ENCODE measurements at places on chromosomes 6 and 20.

DNA sequence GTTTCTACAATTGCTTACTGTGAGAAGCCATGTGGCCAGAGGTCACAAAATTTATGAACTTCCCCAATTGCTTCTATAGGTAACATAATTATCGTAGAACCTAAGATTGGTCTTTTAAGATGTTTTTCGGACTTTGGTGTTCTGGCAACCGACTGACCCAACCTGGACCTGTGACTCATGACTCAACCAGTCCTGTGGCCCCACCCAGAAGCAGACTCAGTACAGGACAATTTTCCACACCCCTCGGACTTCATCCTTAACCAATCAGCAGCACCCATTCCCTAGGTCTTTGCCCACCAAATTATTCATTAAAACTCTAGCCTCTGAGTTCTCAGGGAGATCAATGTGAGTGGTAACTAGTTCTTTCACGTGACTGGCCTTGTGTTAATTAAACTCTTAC, 26.4 kb upstream of the AKAP12 start:
- no peak for DNase-seq

- DNase-seq: no peak
Measured at GRCh38 chr6:154783229-154783628, 50.0 kb downstream of the SCAF8 start.

GRCh38 chr6:112486454-112486853, 139.3 kb downstream of the RFPL4B start:
- DNase-seq: no peak

DNA sequence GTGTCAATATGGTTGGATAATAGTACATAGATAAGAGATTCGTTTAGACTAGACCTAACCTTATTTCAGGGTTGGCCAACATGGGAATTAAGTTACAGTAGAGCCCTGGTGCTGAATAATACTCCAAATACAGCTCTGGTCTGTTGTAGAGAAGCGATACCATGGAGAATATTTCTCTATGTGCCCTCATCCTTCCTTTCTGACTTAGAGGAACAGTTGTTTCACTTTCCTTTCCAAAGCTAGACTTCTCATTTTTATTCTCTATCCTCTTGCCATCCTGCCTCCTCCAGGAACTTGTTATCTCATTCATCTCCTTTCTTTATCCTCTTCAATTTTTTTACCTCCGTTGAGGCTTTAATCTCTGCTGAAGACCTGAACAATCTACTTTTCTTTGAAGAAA, 68.9 kb downstream of the EDN1 start:
- DNase-seq: no peak

GRCh38 chr6:168128631-168129291, 49.7 kb upstream of the FRMD1 start:
- DNase-seq: no peak

- DNase-seq: no peak
Measured at GRCh38 chr20:6122111-6122872, 538 bp downstream of the FERMT1 start.

- DNase-seq: no peak
Measured at GRCh38 chr20:24166123-24166381, 177.5 kb upstream of the GGTLC1 start.

DNA sequence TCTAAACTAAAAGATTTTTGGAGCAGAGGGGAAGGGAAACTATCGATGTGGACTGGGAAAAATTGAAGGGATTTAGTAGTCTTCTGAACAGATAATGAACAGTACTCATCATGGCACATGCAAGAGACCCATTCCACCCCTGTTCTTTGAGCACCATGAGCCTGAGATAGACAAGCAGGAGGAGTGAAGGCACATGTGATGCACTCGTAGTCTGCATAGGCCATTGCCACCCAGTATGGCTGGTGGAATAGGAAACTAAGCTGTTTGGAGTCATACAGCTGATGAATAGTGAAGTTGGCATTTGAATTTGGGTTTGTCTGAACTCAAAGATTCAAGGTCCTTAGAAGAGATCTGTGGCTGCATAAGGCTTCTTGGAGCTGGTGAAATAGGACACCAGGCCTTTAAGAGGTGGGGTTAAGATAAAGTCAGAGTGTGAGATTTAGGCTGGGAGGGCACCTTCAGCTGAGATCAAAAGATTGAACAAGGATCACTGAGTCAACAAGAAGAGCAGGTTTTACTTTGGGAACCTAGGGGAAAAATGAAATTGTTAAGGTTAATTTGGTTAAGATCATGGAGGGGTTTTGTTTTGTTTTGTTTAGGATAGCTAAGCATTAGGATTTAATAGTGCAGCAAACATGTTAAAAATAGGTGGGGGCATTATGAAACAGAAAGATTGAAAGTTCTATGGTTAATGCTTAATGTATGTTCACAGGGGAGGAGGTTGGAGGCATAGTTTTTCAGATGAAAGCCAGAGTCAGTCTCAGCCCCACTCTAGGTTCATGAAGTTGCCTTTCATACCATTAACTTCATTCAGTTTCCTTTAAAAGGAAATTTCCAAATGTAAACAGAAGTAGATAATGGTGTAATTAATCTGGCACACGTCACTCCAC, 148.8 kb downstream of the ARID1B start:
- no peak for DNase-seq

DNA sequence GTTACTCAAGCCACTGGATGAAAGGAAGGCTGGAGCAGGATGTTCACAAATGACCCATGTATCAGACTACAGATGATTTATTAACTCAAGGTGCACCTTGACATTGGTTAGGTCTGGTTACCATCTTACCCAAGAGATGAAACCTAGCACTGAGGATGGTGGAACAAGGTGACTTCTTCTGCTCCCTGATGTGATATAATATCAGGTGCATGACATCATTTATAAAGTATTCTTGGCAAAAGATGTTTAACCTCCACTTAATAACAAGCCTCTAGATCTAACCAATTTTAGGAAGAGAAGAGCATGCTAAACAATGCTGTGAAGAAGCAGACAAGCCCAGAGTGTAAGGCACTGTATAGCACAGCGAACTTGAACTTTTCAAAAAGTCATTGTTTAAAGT, 100.9 kb downstream of the FYN start:
- no peak for DNase-seq

DNA sequence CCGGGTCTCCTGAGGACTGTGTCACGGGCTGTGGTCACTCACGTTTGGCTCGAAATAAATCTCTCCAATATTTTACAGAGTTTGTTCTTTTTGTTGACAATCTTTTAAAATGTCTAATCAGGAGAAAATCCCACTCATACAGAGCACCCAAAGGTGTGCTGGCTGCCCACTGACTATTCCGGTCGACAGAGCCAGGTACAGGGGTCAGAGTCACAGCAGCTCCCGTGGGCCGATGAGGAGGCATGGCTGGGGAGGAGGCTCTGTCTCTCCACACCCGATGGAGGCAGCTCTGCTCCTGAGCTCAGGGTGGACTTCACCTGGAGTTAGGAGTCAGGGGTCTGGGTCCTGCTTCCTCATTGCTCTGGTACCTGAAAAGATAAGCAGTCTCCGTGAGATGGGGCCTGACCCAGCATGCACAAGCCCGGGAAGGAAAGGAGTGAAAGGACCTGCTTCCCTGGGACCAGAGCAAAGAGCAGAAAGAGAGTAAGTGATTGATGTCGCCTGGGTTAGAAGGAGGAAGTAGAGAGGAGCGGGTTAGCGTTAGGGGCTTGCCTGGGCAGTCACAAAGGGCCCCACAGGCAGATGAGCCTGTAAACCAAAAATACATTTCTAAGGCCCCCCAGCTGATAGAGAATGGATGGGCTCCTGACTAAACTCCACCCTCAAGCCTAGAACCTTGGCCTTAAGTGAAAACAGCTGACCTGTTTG, 53.5 kb upstream of the UNC93A start:
- DNase-seq: no peak

- no peak for DNase-seq
Measured at GRCh38 chr20:9467995-9468394, 46.4 kb upstream of the LAMP5 start.

- no peak for DNase-seq
Measured at GRCh38 chr6:16824845-16825685, 63.8 kb upstream of the ATXN1 start.

DNA sequence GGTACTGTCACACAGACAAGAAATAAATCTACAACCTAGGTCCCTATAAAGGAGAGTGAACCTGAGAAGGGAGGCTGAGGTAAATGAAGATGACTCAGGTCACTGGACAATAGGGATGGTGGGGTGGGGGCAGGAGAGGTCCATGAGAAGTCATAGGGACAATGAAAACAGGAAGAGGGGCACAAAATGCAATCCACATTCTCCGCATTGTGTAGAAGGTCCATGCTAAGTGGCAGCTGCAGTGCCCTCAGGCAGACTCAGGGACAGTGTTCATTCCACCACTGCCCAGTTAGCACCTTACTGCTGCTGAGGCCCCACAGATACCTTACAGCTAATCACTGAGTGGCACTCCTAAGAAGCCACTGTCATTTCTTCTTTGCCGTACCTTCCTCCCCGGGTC, 156.8 kb downstream of the RCAN2 start:
- DNase-seq: no peak

GRCh38 chr6:142902636-142903053, 42.3 kb downstream of the HIVEP2 start:
- DNase-seq: no peak

- DNase-seq: no peak
Measured at GRCh38 chr6:136113736-136114173, 136.4 kb downstream of the MTFR2 start.

GRCh38 chr6:82875573-82876185, 190.0 kb downstream of the UBE3D start:
- no peak for DNase-seq

DNA sequence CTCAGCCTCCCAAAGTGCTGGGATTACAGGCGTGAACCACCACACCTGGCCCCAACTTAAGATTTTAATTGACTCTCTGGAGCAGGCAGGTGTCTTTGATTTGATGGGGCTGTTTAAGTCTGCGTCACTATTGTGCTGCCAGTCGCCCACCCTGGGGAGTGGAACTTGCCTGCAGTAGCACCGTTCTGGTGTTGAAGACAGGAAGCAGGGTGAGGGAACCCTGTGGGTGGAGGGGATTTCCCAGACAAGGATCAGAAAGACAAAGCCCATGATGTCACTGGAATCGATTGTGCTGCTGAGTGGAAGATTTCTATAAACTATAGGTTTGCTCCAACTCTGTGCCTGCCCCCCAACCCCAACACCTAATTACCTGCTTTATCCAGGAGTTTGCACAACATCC, 11.0 kb downstream of the ALDH8A1 start:
- no peak for DNase-seq

- DNase-seq: no peak
Measured at GRCh38 chr6:24875534-24875901, 60.2 kb downstream of the RIPOR2 start.

DNA sequence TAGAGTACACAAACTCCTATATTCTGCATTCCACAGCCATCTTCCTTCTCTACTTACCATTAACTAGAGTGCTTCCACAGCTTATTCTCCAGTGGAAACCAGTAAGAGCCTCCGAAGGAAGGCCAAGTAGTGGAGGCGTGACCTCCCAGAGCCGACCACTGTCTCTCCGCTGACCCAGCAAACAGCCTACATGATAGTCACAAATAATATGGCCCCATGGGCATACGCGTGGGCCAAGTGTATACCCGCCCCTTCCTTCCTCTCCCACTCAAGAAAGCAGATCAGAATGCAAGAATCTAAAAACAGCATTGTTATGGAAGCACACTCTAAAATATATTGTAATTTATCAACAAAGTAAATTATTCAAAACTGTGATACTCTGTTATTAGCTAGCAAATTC, 526.6 kb upstream of the JARID2 start:
- no peak for DNase-seq

DNA sequence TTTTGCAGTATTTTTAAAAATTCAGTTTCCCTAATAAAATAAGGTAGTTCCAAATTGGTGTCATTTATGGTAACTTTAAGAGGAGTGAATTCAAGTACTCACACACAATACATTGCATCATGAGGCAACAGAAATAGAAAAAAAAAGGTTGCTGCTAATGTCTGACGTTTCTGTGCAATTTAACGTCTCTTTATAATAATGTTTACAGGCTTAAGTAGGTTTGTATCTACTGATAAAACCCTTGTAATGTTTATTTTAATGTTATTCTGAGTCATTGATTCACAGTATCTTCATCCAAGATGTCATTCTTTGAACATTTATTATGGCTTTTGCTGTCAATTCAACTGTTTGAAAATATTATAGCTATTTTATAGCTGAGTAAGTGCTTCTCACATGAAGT, 86.0 kb downstream of the RNF217 start:
- no peak for DNase-seq

GRCh38 chr6:3281631-3282475, 23.1 kb downstream of the PSMG4 start:
- no peak for DNase-seq

GRCh38 chr6:35511562-35511941, 1.1 kb downstream of the TULP1 start:
- no peak for DNase-seq

GRCh38 chr6:166955865-166956443, 396 bp downstream of the RNASET2 start:
- DNase-seq: no peak

- DNase-seq: no peak
Measured at GRCh38 chr20:61254881-61255626, 3.0 kb downstream of the CDH4 start.

DNA sequence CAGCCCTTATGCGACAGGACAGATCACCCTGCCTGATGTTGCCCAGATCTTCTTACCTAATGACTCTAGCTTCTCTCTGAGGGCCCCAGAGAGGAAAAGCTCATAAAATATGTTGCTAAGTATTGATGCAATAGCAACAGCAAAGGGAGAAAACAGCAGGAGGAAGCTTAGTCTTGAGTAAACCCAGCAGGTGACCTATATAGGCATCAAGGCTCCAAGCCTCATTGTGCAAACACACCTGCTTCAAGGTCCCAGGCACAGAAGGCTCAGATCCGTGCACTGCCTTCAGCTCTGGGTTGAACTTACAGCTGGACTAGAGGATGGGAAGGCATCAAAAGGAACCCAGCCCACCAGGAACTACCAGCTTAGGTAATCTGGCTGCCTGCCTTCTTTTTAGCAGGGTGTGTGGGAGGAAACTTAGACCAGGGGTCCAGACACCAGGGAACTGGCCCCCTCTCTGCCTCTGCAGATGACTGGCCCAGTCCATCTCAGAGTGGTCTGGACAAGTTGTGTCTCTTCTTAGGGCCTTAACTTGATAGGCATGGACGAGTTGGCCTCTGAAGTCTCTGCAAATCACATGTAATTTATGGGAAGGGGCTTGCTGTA, 34.4 kb downstream of the TGM3 start:
- no peak for DNase-seq

DNA sequence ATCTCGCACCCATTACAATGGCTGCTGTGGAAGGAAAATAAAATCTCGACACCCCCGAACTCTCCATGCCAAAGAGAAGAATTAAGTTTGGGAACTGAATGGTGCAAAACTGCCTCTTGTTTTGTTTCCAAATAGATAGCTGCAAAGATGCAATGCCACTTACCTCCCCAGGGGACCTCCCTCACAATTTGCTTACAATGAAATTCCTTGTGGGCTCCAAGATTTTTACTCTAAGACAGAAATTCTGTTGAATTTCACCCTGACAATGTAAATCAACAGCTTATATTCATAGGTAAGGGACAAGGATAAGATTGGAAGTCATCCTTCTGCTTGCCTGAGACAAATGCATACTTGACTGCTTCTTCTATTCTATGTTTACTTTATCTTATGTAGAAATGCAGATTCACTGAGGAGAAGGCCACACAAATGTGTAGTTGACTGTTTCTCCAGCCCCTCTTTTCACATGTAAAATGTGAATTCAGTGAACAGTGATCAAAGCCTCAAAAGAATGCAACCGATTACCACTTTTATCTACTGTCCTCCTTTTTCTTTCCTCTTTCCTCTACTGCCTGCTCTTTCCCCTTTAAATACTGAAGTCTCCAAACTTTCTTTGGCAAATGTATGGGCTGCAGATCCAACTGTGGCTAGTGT, 36.6 kb downstream of the ADGRF4 start:
- no peak for DNase-seq
